ENCODE measurements at places on chromosomes 3 and 15. TPM values are rescaled to one million over a fixed set of nuclear protein-coding genes. Genes with fewer than 3 reads are reported as not detected.

The CCNDBP1 gene
- 100 TPM for polyA plus RNA-seq

The MORC1 gene
- polyA plus RNA-seq = not detected

The RSRC1 gene
- polyA plus RNA-seq = 28.5 TPM

DNA sequence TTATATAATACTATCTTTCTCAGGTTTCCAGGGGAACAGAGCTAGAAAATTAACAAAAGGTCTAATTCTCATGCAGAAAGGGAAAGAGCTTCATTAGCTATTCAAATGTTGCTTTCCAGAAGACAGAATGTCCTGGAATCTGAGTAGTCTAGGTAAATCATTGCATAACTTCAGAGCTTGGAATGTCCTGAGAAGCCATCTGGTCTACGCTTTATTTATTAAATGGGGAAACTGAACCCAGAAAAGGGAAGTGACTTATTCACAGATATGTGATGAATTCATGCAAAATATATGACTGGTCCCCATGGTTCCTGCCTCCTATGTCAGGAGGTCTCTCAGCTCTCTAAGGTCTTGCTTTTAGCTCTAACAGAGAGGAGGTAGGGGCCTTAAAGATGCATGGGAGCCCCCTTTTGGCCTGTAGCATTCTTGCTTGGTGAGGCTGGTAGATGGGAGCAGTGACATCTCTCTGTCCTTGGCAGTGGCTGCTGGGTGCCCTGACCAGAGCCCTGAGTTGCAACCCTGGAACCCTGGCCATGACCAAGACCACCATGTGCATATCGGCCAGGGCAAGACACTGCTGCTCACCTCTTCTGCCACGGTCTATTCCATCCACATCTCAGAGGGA, 99.2 kb downstream of the CEMIP start:
- DNase-seq = no peak

DNA sequence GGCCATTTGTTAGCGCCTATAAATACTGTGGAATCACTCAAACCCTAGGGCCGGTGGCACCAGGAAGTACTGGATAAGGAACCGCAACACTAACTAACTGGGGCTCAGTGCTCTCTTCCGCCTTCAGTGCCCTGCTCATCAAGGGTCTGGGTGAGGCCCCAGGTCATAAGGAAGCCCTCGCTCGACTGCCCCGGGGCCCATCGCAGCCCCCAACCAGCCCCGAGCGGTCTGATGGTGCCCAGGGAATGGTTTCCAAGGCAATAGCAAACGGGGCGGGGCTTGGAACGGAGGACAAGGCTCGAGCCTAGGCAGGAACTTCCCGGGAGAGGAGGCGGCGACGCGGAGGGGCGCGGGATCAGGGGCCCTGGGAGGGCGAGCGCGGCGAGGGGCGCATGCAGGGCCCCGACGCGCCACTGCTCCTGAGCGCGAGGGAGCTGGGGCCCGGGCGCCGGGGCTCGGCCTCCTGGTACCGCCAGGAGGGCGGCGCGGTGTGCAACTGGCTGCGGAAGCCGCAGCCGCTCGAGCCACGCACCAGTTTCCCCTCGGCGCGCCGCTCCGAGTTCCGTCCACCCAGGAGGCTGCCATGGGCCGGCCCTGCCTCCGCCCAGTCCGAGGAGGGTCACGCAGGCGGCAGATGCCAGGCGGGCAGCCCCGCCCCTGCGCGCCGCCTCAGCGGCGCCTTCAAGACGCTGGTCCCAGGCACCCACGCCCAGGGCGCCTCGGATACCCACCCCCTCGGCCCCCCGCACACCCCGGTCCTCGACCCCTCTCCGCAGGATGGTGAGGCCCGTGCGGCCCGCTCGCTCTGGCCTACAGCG, at the start of gene TTLL3:
Gene TTLL3 (plus strand): TSS at position 648 of the 818 bp plus-strand sequence. CDS start 400 bp downstream, outside the sequence.
- peak; percentile 87 for DNase-seq

- peak; percentile 98 for DNase-seq
Measured at GRCh38 chr3:98855806-98856400, 45.6 kb downstream of the DCBLD2 start.
